Activated naive CD4-positive, alpha-beta T cell (primary cell): ENCODE measurements at places on chromosomes 3 and 15.
A peak's percentile ranks its signal among the peaks of the same experiment; 100 is the strongest.

DNA sequence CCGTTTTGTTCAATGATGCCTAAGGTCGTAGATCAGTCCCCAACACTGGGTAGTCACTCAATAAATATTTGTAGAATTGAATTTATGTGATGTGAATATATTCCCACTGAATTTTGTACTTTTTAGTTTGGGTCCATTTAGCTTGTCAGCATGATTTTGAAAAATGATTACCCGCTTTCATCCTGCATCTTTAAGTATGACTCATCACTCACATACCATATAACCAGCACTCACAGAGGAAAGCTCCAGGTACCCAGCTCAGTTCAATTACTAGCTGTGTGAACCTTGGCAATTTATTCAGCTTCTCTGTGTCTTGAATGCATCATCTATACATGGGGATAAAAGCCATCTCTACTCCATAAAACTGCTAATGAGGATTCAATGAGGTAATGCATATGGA lies 2.2 kb upstream of the MLF1 start:
- DNase-seq, result no peak

GRCh38 chr15:100836501-100836900 lies 43.1 kb upstream of the ALDH1A3 start:
- no peak for DNase-seq

- DNase-seq, result no peak
Measured at GRCh38 chr3:135440746-135441145, 524.8 kb upstream of the PPP2R3A start.

- no peak for DNase-seq
Measured at GRCh38 chr3:189947948-189948723, 172.6 kb downstream of the P3H2 start.

GRCh38 chr3:136008221-136008620 lies 42.7 kb downstream of the PPP2R3A start:
- no peak for DNase-seq

DNA sequence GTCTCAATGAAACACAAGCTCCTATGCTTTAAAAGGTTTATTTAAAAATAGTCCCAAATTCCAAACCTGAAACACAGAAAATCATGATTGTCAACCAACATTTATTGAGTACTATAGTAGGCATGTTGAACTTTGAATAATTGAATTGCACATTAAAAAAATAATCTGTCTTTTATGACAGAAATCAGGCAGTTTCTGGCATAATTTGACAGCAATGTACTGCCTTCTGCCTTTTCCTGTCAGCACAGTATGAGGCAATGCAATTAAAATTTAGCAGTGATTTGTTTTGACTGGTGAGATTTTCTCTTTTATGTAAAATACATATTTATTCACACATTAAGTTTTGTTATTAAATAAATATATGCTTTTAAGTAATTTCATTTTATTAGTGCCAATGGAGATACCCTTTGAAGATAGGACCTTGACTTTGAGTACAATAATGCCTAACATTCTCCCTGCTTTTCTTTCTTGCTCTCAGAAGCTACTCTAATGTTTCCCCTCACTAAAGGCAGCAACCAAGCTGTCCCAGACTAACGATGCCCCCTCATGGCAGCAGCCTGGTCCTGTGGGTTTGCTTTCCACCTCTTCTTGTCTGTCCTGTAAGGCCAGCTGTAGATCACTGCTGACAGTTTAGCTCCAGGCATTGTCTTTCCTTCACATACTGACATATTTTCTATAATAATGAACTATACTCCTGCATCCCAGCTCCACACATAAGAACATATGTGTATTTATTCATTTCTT lies 346.7 kb downstream of the IL20RB start:
- no peak for DNase-seq

DNA sequence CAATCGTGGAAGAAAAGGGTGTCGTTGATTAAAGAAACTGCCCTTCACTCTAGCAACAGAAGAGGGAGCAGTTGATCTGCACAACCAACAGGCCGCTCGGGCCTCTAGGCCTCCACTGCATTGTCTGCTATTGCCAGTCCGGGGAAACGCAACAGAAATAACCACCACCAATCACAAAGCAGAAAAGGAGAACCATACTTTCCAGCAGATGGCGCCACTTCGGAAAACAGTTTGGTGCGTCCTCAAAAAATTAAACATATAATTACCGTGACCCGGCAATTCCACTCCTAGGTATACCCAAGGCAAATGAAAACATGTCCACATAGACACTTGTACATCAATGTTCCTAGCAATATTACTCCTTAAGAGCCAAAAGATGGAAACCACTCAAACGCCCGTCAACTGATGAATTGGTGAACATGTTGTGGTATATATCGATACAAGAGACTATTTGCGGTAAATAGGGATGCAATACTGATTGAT lies 154.1 kb downstream of the TJP1 start:
- no peak for DNase-seq

- no peak for DNase-seq
Measured at GRCh38 chr3:189927975-189928895, 192.5 kb downstream of the P3H2 start.

DNA sequence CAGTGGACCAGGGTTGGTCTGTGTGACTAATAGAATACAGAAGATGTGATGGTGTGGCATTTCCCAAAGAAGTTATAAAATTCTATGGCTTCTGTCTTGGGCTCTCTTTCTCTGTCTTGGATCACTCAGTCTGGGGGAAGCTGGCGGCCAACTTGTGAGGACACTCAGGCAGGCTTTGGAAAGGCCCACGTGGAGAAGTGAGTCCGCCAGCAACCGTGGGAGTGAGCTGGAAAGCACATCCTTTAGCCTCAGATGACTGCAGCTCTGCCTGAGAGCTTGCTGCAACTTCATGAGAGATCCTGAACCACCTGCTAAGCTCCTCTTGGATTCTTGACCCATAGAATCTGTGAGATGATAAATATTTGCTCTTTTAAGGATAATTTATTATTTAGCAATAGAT lies 72.0 kb upstream of the RASGRP1 start:
- DNase-seq, result no peak

DNA sequence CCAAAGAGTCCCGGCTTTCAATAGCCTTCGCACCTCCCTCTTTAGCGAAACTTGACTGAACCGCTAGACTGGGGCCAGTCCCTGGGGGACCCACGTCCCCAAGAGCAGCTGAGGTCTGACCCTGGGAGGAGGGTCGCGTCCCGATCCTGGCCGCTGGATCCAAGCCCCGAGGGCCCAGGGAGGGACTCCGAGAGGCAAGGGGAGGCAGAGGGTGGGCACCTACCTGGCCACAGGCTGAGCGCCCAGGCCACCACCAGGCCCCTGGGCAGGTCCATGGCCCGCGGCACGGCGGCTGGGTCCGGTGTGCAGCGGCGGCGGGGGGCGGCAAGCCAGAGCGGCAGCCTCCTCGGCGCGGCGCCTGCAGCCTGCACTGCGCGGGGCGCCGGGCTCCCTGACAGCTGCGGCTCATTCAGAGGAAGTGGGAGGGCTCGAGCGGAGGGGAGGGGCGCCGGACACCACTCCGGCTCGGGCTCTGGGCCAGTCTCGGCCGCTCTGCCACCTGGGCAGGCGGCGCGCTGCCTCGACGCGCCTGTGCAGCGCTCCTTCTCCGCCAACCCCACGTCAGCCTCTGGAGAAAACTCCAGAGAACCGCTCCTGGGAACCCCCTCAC lies at the start of gene ITGA11:
ITGA11 (minus strand) TSS at position 372 of the 610 bp plus-strand sequence; CDS start at position 275, 97 bp downstream.
- DNase-seq, result no peak

DNA sequence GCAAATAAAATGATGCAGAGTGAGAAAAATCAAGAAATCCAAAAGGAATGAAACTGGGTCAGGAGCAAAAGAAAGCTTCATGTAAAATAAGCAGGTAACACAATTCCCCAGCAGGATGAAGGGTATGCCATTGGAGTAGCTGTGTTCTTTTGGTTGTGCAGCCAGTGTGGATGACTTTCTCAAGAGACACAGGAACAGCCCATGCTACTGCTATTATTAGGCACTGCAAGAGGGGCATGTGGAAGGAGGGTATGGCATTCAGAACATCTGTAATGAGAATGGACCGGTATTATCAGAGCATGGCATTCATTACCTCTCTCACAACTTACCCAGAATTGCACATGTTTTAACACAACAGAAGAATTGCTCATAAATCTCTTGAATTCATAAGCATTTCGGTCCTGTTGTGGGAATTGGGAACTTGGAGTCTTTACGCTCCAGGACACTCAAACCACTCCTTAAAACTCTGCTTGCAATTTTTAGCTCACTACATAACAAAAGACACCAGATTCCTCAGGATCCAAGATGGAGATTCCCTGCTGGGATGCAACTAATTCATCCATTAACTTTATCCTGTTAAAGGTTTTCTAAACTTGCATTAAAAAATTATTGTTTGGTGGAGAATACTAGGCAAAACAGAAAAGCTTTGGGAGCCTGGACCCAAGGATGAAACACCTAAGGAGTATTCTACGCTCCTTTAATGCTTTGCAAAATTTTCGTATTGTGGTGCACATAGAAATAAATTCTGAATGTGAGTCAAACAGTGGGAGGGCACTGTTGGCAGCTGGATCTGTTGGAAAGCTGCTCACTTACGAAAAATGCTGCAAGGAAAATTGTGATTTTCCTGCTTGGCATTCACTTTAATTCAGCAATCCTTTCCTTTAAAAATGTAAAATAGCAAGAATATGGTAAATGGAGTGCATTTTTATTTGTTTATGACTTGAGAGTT lies 34.6 kb upstream of the CDIN1 start:
- no peak for DNase-seq

DNA sequence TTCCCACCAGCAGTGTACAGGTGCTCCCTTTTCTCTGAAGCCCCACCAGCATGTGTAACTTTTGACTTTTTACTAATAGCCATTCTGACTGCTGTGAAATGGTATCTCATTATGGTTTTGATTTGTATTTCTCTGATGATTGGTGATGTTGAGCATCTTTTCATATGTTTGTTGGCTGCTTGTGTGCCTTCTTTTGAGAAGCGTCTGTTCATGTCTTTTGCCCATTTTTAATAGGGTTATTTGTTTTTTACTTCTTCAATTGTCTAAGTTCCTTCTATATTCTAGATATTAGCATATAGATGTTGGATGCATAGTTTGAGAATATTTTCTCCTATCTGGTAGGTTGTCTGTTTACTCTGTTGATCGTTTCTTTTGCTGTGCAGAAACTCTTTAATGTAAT lies 14.6 kb downstream of the ACTC1 start:
- no peak for DNase-seq

GRCh38 chr3:58020783-58021071 lies 12.5 kb downstream of the FLNB start:
- DNase-seq, result no peak

DNA sequence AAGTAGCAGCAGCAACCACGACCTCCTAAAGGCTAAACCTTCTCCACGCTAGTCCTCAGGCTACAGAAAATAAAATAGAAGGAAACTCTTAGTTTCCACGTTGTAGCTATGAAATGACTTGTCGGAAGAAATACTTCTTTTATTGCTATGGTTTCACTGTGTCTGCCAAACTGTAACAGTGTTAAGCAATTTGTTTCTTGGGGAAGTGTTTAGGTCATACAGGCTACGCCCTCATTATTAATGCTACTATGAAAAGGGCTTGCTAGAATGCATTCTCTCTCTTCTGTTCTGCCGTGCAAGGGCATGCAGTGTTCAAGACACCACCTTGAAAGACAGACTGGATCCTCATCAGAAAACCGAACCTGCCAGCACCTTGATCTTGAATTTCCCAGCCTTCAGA lies 462.7 kb downstream of the PLOD2 start:
- DNase-seq, result no peak

- DNase-seq, result no peak
Measured at GRCh38 chr3:194866236-194866635, 180.6 kb downstream of the FAM43A start.

DNA sequence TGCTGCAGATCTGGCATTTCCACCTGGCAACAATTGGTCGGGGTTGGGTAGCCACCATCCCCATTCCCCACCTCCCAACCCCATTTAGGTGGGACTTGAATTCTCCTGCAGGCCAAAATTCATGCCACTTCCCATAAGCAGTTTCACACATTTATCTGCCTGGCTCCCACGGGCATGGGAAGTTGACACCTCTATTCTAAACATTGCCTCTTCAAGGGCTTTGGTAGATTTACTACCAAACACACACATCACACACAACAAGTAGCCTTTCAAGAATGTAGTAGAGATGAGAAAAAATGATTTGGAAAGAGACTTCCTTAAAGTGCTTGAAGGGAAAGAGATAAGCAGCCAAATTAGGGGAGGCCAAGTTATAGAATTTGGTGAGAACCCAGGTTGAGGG lies 30.9 kb downstream of the ZBTB38 start:
- DNase-seq, result no peak

DNA sequence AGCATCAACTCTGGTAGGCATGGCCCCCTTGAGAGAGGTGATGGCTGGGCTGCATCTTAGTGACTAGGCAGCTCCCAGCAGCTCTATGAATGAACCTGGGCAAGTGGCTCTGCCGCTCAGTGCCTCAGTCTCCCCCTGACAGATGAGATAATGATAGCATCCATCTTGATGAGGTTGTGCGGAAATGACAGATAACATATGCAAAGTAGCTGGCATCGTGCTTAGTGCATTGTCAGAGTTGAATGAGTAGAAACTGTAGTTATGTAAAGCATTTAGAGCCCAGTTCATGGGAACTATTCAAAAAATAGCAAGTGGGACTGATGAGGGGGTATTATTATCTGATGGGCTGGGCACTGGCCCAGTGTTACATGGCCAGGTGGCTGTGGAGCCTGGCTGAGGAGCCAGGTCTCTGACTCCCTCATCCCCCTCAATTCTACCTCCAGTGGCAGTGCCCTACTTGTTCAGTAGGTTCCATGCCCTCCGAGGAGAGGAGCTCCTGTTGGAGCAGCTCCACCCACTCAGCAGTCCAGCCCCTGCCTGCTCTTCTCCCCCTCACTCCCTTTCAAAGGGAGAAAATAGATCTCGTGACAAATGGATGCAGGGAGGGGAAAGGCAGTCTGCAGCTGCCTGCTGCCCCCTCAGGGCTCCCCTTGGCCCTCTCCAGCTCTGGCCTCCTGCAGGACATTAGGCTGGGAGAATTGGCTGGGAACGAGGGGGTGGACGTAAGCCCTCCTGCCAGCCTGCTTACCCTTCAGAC lies 6.6 kb downstream of the PRKCD start:
- DNase-seq, result no peak

GRCh38 chr15:85485956-85486567 lies 105.7 kb downstream of the AKAP13 start:
- peak; percentile 3 for DNase-seq

- DNase-seq, result no peak
Measured at GRCh38 chr3:171676601-171677175, 133.6 kb downstream of the PLD1 start.
